ENCODE measurements at places on chromosomes 1 and 21. TPM values are rescaled to one million over a fixed set of nuclear protein-coding genes. Genes with fewer than 3 reads are reported as not detected.

Gene RGS8
- not detected for total RNA-seq

- no peak for DNase-seq
- H3K4me3 ChIP-seq: no peak overlapping the region
- H3K36me3 ChIP-seq: peaks cover 11% of the 10 kb centered on the region
- peaks cover 17% of the 10 kb centered on the region for H3K27me3 ChIP-seq
- H3K4me1 ChIP-seq: peaks cover 2% of the 10 kb centered on the region
- H3K27ac ChIP-seq: no peak overlapping the region
Measured at GRCh38 chr21:45964649-45965048, 16.9 kb upstream of the COL6A1 start.

DNA sequence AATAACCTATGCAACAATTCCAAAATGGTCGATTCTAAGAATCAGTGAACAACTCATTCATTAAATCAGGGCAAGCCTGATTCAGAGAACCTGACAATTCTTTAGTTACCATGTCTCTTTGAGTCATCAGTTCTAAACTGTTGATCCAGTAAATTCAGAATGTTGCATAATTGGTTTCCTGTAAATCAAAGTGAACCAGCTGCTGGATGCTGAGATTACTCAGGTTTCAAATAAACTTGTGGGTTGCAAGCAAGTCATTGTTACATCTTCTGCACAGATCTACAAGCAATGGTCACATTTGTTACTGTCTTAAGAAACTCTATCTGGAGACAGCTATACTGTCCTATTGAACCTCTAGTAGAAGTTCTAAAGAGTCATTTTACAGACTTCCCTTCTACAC is 16.5 kb downstream of the PLA2G2D start:
- no peaks in the 10 kb centered on the region for H3K27me3 ChIP-seq
- no peak overlapping the region for H3K4me3 ChIP-seq

GRCh38 chr1:70517444-70517843 is 106.4 kb downstream of the CTH start:
- H3K4me1 ChIP-seq: no peaks in the 10 kb centered on the region
- no peak for DNase-seq
- no peaks in the 10 kb centered on the region for H3K36me3 ChIP-seq
- H3K4me3 ChIP-seq: no peak overlapping the region

Gene CHRNB2
- not detected for total RNA-seq

DNA sequence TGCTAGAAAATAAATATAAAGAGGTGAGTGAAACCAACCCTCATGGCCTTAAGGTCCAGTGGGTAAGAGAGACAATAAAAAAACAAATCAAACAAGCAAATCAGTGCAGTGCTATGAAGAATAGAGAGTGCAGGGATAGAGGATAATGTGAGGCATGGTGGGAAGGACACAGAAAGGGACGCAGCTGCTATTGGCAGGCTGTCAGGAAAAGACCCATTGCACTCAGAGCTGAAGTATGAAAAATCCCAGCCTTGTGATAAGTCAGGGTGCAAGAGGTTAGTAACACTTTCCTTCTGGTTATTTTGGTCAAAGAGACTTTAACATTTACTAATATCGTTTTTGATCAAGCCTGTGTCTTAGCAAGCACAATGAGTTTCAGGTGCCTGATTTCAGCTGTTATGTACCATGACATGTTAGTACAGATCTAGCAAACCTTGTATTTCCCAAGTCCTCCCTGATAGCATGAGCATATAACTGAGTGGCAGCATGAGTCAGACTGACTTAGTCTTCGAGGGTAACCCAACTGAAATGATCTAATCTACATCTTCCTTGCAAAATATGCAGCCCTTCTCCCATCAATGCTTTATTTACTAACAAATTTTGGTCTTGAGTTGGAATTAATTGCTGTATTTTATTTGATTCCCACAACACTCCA is 31.7 kb downstream of the CHML start:
- no peaks in the 10 kb centered on the region for H3K36me3 ChIP-seq
- no peak for DNase-seq
- H3K4me3 ChIP-seq: no peak overlapping the region
- H3K4me1 ChIP-seq: no peaks in the 10 kb centered on the region
- no peaks in the 10 kb centered on the region for H3K27me3 ChIP-seq

Gene SLC16A4
- total RNA-seq: 0.48 TPM

GRCh38 chr1:222582099-222582774 is 7.5 kb downstream of the TAF1A start:
- peak overlapping the region; percentile 44 for H3K27ac ChIP-seq
- no peak overlapping the region for H3K4me3 ChIP-seq
- H3K4me1 ChIP-seq: peaks cover 24% of the 10 kb centered on the region
- H3K36me3 ChIP-seq: peaks cover 27% of the 10 kb centered on the region
- no peaks in the 10 kb centered on the region for H3K27me3 ChIP-seq

DNA sequence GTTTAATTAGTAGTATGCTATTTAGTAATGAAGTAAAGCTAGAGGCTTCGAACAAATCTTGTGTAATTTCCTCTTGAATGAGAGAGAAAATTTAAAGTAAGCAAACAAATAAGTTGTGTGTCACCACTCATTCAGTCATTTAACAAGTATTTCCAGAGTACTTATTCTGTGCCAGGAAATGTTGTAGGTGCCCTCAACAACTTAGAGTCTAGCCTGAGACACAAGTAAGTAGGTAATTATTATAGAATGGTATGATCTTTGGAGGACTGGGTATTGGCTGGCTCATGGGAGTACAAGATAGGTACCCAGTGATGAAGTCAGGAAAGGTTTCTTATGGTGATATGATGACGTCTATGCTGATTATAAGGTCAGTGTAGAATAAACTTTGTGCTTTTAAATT is 17.4 kb upstream of the METTL18 start:
- no peak overlapping the region for H3K27ac ChIP-seq
- H3K27me3 ChIP-seq: no peaks in the 10 kb centered on the region
- peaks cover 4% of the 10 kb centered on the region for H3K36me3 ChIP-seq
- no peak for DNase-seq
- H3K4me3 ChIP-seq: no peak overlapping the region

DNA sequence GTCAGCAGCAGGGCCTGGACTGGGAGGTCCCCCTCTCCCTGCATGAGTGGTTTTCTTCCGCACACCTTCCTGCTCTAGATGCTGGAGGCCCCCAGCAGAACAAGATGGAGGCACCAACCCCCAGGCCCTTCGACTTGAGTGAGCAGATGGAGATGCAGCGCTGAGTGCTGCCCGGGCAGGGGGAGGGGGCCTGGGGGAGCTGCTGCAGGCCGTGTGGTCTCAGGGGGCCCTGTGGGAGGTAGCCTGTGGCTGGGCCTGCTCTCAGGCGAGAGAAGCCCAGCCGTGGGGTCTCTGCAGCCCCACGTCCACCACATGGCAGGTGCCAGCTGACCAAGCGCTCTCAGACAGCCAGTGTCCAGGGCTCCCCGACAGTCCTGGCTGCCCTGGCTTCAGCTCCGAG is 1.2 kb upstream of the FAAP20 start:
- DNase-seq: no peak
- no peak overlapping the region for H3K27ac ChIP-seq
- no peaks in the 10 kb centered on the region for H3K36me3 ChIP-seq
- H3K4me3 ChIP-seq: no peak overlapping the region

Gene CSMD2
- total RNA-seq: not detected

Gene VANGL2
- not detected for total RNA-seq

Gene TFF3
- total RNA-seq: not detected

- no peak for DNase-seq
- H3K4me3 ChIP-seq: peak overlapping the region; percentile 52
- no peak overlapping the region for H3K27ac ChIP-seq
- H3K36me3 ChIP-seq: no peaks in the 10 kb centered on the region
- peaks cover 26% of the 10 kb centered on the region for H3K4me1 ChIP-seq
Measured at GRCh38 chr1:93844262-93845045, 34.6 kb downstream of the DNTTIP2 start.

- H3K27ac ChIP-seq: no peak overlapping the region
- peaks cover 26% of the 10 kb centered on the region for H3K4me1 ChIP-seq
- no peak overlapping the region for H3K4me3 ChIP-seq
Measured at GRCh38 chr1:21072721-21073120, 104.0 kb downstream of the EIF4G3 start.

GRCh38 chr1:2535455-2535854 is 5.4 kb upstream of the HES5 start:
- H3K4me1 ChIP-seq: no peaks in the 10 kb centered on the region
- DNase-seq: no peak
- H3K36me3 ChIP-seq: no peaks in the 10 kb centered on the region
- H3K27me3 ChIP-seq: no peaks in the 10 kb centered on the region

Gene EFNA3
- not detected for total RNA-seq

Gene UTP11
- total RNA-seq: 60.0 TPM

DNA sequence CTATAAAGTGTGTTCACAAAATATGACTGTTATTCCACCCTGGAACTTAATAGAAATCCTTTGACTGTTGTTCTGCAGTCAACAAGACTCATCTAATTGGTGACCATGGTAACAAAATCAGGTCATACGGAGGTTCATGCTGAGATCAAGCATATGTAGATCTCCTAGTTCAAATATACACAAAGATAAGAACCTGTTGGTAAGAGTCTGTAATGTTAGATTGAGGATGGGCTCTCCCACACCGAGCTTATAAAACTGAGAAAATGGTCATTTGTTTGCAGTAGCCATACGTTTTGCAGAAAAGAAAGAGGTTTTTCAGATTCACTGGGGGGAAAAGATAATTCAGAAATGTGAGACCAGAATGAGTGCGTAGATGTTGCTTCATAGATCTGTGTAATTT is 468.1 kb downstream of the RPS6KC1 start:
- no peak overlapping the region for H3K27ac ChIP-seq
- H3K4me3 ChIP-seq: no peak overlapping the region
- DNase-seq: no peak
- peaks cover 35% of the 10 kb centered on the region for H3K27me3 ChIP-seq
- no peaks in the 10 kb centered on the region for H3K4me1 ChIP-seq

Gene MLLT11
- total RNA-seq: 8.5 TPM

Gene C1orf94
- total RNA-seq: not detected

Gene S100A8
- total RNA-seq: 1.8 TPM

Gene TTLL7
- 21.3 TPM for total RNA-seq

DNA sequence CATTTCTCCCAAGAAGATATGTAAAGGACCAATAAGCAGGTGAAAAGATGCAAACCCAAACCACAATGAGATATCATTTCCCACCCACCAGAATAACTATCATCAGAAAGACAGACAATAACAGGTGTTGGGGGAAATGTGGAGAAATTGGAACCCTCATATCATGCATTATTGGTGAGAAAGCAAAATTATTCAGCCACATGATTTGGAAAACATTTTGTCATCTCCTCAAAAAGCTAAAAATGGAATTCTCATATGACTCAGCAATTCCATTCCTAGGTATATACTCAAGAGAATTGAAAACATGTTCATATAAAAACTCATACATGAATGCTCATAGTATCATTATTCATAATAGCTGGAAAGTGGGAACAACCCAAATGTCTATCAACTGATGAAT is 25.1 kb upstream of the RNF186 start:
- DNase-seq: no peak
- no peak overlapping the region for H3K4me3 ChIP-seq
- peaks cover 44% of the 10 kb centered on the region for H3K27me3 ChIP-seq
- no peak overlapping the region for H3K27ac ChIP-seq
- H3K4me1 ChIP-seq: no peaks in the 10 kb centered on the region

- H3K4me1 ChIP-seq: no peaks in the 10 kb centered on the region
- H3K4me3 ChIP-seq: no peak overlapping the region
- no peak overlapping the region for H3K27ac ChIP-seq
- DNase-seq: peak; percentile 73
Measured at GRCh38 chr21:36927719-36928117, 38.8 kb downstream of the HLCS start.

GRCh38 chr1:186829686-186830587 is 1.2 kb downstream of the PLA2G4A start:
- no peaks in the 10 kb centered on the region for H3K36me3 ChIP-seq
- peak overlapping the region; percentile 77 for H3K4me3 ChIP-seq
- H3K27ac ChIP-seq: no peak overlapping the region
- no peak for DNase-seq
- peaks cover 6% of the 10 kb centered on the region for H3K27me3 ChIP-seq

- no peaks in the 10 kb centered on the region for H3K36me3 ChIP-seq
- H3K27me3 ChIP-seq: no peaks in the 10 kb centered on the region
- H3K4me1 ChIP-seq: no peaks in the 10 kb centered on the region
- H3K27ac ChIP-seq: no peak overlapping the region
Measured at GRCh38 chr1:170891872-170892271, 43.5 kb upstream of the MROH9 start.

DNA sequence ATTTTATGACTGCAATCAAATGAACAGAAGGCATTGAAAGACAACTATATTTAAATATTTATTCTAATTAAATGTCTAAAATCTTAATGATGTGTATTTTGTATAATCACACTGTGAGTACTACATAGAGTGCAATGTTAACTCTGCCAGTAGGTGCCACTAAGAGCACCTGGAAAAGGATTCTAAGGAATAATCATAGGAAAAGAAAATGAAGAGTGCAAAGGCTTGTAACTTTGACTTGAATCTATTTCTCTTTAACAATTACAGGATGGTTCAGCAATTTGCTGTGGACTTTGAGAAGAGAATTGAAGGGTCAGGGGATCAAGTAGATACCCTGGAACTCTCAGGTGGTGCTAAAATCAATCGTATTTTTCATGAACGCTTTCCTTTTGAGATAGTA is 200.4 kb downstream of the DNM3 start:
- H3K4me3 ChIP-seq: no peak overlapping the region
- H3K27me3 ChIP-seq: no peaks in the 10 kb centered on the region
- peaks cover 5% of the 10 kb centered on the region for H3K36me3 ChIP-seq
- no peak overlapping the region for H3K27ac ChIP-seq
- peaks cover 5% of the 10 kb centered on the region for H3K4me1 ChIP-seq

- no peak overlapping the region for H3K4me3 ChIP-seq
- H3K27ac ChIP-seq: no peak overlapping the region
- no peaks in the 10 kb centered on the region for H3K4me1 ChIP-seq
- H3K36me3 ChIP-seq: no peaks in the 10 kb centered on the region
Measured at GRCh38 chr1:93000291-93000690, 39.0 kb upstream of the DIPK1A start.

DNA sequence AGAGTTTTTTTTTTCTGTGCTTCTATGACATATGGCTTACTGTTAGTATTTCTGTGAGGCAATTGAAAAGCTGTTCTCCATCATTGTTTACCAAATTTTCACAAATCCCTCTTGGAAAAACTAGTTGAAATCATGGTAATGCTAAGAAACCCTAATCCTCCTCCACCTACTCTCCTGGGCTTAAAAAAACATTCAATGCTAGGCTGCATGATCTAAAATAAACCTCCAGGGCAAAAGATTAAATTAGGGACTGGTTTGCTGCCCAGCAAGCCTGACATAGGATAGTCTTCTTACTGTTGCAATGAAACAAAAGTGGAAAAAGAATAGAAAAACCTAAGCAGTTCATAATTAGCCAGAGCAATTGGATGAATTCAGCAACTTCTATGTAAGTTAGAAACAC is 16.1 kb downstream of the C1orf52 start:
- no peak overlapping the region for H3K27ac ChIP-seq
- no peak overlapping the region for H3K4me3 ChIP-seq
- DNase-seq: no peak
- no peaks in the 10 kb centered on the region for H3K4me1 ChIP-seq
- H3K27me3 ChIP-seq: no peaks in the 10 kb centered on the region

GRCh38 chr1:53186533-53186932 is 10.1 kb upstream of the CPT2 start:
- H3K4me3 ChIP-seq: no peak overlapping the region
- H3K27ac ChIP-seq: no peak overlapping the region
- H3K4me1 ChIP-seq: peaks cover 4% of the 10 kb centered on the region
- no peaks in the 10 kb centered on the region for H3K27me3 ChIP-seq
- DNase-seq: no peak
- no peaks in the 10 kb centered on the region for H3K36me3 ChIP-seq

GRCh38 chr1:244730934-244731434 is 78.1 kb downstream of the DESI2 start:
- H3K27me3 ChIP-seq: peaks cover 12% of the 10 kb centered on the region
- H3K27ac ChIP-seq: no peak overlapping the region
- no peak for DNase-seq
- H3K4me1 ChIP-seq: peaks cover 12% of the 10 kb centered on the region
- H3K4me3 ChIP-seq: peak overlapping the region; percentile 60

All from natural killer cell treated with Interleukin-12 subunit alpha and Interleukin-12 subunit beta and Interleukin-15 and Interleukin-18, amount 100 ng/mL, for 72 hours (primary cell).